ENCODE measurements at places on chromosomes 2 and 18.

DNA sequence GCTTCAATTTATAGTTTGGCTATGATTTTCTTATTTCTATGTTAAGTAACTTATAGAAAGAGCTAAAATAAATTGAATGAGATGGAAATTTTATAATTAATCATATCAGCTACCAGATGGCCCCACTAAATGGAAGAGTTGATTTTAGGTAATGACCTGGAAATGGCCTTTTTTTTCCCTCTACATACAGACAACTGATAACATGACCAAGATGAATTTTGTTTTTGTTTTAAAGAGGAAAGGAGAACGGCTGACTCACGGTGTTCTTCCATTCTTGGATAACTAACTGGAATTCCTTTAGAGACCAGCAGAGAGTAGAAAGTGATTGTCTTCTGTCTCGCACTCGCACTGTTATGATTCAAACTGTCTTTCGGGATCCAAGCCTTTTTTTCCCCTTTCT is 91.0 kb downstream of the TMEM185B start:
- no peak for DNase-seq

DNA sequence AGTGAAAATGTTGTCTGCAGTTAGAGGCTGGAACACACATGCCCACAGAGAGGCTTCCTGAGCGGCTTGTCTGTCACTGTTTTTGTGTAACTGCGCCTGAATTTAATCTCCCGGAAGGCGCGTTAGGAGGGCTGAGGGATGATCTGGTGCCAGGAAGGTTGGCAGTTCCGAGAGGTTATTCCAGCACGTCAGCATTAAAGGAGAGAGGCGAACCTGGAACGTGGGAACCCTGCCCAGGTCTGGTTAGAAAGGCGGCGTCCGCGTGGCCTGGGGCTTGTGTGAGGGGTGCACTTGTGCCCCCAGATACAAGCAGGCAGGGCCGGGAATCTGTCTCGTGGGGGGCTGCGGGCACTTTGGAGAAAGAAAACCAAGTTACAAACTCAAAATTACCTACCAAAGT is 75.3 kb downstream of the NFATC1 start:
- DNase-seq = no peak

GRCh38 chr2:29206941-29207340 is 91.7 kb downstream of the CLIP4 start:
- no peak for DNase-seq

DNA sequence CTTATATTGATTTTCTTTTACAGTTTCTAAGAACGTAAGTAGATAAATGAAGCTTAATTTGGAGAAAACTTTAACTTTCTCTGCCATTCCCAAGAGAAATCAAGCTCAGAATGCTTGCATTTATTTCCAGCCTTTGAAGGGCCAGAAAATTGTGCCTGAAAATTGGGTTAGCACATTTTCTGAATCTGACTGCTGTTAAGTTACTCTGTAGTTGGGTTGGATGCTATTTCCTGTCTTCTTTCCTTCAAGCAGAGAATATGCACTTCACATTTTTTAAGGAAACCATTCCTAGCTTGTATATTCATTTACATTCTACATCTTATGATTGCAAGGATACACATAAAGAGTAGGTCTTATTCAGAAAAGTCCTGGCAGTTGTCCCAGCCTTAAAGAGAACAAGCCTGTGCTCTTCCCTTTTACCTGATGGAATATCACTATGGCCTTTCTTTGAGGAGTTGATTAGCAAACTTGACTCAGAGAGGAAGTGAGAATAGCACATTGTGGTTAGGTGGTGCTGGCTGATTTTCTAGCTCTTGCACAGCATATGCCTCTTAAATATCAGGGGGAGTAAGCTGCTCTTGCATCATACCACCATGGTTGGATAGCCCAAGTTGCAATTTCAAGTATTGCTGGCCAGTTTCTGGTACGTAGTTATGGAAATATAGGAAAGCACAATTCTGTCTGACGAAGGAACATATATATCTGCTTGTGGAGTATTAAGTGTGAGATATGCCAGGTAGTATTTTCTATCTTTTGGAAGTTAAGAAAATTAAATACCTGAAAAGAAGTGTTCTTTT is 133.7 kb downstream of the COMMD1 start:
- DNase-seq = no peak

GRCh38 chr2:217362710-217363109 is 502.8 kb upstream of the TNP1 start:
- DNase-seq = no peak

GRCh38 chr2:226643030-226643945 is 156.3 kb downstream of the IRS1 start:
- no peak for DNase-seq

- DNase-seq = no peak
Measured at GRCh38 chr2:237588044-237588696, 2.4 kb downstream of the RAB17 start.

GRCh38 chr2:220674033-220674432 is 898.1 kb downstream of the EPHA4 start:
- DNase-seq = no peak

DNA sequence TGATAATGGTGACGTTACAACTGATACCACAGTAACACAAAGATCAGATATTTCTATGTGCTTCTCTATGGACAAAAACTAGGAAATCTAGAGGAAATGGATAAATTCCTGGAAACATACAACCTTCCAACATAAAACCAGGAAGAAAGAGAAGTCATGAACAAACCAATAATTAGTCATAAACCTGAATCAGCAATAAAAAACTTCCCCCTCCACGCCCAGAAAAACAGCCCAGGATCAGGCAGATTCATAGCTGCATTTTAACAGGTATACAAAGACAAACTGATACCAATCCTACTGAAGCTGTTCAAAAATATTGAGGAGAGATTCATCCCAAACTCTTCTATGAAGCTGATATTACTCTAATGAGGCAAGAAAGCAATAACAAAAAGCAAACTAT is 1535.2 kb upstream of the LRRTM1 start:
- DNase-seq = no peak

GRCh38 chr2:202064881-202065230 is 8.2 kb upstream of the KIAA2012 start:
- DNase-seq = no peak

DNA sequence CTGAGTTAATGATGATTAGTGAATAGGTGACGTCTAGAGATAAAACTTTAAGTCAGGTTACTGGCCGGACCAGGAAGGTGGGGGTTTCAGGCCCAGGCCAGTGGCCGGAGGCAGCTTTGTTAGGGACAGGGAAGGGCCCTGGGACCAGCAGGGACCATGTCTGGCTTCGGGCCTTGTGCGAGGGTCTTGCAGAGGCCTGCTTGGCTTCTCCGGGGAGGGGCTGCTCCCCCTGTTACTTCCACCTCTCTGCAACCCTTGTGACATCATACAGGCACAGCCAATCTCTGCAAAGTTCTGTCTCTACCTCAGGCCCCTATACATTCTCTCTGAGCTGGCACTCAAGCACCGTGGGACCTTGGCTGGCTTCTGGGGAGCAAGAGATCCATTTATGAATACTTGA is at the start of gene ALLC:
Gene ALLC, plus strand, starts transcription at position 320 of the 400 bp plus-strand sequence. CDS start 12,958 bp downstream, outside the sequence.
- DNase-seq = no peak

DNA sequence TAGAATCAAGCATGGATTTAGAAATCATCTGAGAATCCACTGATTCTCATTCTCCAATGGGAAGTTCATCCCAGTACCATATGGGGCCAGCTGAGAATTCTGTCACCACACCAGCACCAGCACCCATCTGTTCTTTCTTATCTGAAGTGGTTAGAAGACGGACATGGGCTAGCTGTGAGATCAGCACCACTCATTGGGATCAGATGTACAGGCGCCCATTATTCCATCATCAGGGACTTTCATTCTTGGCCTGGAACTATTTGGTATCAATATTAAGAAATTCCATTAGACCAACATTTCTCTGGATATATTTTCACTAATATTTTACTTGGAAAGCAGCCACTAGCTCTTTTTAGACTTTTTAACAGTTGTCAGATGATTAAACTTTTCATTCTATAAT is 185.9 kb upstream of the LINC00305 start:
- DNase-seq = no peak

DNA sequence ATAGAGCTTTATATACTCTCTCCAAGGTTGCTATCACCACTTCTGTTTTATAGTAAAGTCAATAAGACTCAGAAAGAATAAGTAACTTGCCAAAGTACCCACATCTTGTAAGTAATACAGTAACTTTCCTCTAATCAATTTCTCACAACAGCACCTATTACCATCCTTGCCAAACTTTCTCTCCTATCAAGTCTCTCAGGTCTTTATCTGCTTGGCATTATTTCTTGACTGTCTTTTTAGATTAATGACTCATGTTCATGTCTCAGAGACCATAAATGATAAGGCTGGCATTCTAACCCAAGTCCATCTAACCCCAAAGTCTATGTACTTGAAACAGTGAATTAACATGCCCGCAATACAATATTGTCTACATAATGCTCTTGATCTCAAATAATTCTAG is 618.0 kb upstream of the ZEB2 start:
- DNase-seq = no peak

GRCh38 chr2:120541553-120541932 is 194.1 kb upstream of the GLI2 start:
- DNase-seq = no peak

DNA sequence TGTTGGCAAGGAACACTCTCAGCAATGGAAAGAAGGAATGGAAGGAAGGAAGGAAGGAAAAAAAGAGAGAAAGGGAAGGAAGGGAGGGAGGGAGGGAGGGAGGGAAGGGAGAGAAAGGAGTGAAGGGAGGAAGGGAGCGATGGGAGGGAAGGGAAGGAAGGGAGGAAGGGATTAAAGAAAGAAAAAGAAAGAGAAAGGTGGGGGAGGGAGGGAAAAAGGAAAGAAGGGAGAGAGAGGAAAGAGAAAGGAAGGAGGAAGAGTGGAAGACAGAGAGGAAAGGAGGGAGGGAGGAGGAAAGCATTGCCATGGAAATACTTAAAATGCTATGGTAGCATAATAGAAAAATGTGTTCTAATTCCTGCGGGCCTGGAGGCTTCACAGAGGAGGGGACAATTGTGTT is 22.4 kb downstream of the TTR start:
- DNase-seq = no peak

- no peak for DNase-seq
Measured at GRCh38 chr18:72181241-72181764, 362.8 kb downstream of the CBLN2 start.

DNA sequence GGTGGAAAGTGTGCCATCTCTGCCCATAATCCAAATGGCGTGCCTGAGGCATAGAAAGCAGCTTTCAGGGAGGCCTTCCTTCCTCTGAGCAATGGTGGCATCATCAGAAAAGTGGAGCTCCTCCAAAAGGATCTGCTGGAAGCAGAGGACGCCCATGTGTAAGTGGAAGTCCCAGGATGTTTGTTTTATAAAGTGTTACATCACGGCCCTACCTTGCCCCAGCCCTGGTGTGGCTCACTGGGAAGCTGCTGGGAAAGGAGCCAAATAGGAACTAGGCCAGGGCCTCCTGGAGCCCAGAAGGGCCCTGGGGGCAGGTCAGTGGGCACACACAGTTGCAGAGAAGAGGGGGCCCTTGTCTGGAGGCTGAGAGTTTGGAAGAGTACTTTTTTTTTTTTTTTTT is 4.2 kb upstream of the ODC1 start:
- no peak for DNase-seq

GRCh38 chr18:3664563-3665178 is 214.7 kb downstream of the TGIF1 start:
- no peak for DNase-seq

DNA sequence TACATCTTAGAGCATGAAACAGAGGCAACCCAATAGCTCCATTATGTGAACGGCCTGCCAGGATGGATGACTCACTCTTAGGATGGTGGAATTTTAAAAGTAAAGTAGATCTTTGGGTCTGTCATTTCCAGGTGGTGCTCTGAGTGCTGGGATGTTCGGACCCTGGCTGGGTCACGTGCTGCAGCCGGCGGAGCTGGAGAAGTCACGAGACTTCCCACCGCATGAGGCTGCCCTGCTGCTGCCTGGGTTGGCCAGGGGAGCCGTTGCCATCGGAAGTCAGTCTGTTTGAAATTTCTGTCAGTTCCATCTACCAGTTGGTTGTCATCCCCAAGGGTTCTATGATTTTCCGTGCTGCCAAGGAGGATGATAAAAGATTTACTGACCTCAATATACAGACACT is 93.3 kb upstream of the ALKAL2 start:
- no peak for DNase-seq

DNA sequence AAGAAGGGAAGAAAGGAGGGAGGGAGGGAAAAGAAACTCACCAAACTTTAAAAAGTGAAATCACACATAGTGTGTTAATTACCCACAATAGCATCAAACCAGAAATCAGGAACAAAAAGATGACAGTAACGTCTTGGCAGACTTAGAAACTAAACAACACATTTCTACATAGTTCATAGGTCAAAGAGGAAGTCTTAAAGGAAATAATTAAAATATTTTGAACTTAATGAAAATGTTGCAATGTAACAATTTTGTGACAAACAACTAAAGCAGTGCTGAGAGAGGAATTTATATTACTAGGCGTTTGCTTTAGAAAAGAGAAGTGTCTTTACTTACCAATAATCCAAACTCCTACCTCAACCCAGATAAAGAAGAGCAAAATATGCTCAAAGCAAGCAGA is 505.0 kb upstream of the ID2 start:
- DNase-seq = no peak

GRCh38 chr18:73645160-73645715 is 502.4 kb downstream of the FBXO15 start:
- no peak for DNase-seq

GRCh38 chr2:148021886-148022285 is 995 bp downstream of the MBD5 start:
- DNase-seq = no peak

DNA sequence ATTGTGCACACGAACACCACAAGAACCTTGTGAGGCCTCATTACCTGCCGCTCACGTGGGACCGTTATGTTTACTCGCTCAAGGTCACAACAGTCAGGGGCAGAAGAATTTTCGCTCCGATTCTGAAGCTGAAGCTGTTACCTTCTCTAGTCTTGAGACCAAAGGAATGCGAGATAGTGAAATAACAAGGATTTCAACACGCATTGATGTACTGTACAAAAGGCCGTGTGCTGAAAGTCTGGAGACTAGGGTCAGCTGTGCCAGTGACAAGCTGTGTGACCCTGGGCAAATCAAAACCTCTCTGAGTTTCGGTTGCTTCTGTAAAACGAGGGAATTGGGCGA is 583 bp downstream of the NEMP2 start:
- no peak for DNase-seq
